Putamen (tissue), 1 donor: ENCODE measurements at places on chromosomes 1 and 21.

DNA sequence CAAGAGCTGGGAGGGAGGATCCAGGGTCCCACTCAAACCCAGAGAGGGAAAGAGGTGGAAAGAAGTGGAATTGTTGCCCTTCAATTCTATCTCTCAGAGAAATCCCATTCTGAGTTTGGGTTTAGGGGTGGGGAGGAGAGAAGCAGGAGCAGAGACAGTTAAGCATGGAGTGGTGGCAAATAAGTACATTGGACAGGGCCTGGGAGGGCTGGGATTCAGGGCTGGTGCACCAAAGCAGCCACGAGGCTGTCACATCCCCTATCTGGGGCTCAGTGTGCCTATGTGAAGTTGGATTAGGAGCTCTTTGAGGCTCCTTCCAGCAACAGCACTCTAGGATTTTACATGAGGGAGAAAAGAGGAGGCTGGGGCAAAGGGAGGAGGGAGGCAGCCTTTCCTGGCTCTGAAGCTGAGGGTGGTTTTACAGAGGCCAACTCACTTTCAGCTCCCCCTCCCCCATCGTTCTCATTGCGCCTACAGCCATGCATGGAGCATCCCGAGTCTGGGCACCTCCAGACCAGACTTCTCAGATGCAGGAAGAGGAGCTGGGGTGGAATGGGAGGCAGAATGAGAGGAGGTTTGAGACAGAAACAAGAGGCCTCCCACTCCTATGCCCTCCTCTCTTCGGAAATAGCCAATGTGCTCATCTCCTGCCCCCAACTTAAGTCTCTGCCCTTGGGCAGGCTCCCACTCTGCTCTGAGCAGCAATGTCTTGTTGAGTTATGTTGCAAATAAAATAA is 3.0 kb upstream of the SYT6 start:
- peak; percentile 41 for DNase-seq

- no peak for DNase-seq
Observed at GRCh38 chr1:54745864-54746263, 18.5 kb downstream of the PARS2 start.

DNA sequence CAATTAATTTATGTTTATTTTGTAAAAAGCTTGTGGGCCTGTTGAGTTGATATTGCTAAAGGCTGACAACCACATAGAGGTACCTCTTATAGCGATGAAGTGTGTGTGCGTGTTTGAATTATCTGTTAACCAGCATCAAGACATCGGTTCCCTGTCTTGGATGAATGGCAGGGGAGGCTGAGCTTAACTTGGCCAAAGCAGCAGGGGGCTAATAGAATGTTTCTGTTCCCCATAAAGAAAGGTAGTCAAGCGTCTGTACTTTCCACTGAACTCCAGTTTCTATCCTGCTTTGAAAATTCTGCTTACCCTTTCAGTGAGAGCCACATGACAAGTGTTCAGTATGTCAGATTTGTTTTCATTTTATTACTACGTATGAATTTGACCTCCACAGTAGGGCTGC is 63.0 kb downstream of the ROR1 start:
- DNase-seq: no peak

- DNase-seq: peak; percentile 71
Observed at GRCh38 chr1:94926126-94926914, 590 bp downstream of the CNN3 start.

DNA sequence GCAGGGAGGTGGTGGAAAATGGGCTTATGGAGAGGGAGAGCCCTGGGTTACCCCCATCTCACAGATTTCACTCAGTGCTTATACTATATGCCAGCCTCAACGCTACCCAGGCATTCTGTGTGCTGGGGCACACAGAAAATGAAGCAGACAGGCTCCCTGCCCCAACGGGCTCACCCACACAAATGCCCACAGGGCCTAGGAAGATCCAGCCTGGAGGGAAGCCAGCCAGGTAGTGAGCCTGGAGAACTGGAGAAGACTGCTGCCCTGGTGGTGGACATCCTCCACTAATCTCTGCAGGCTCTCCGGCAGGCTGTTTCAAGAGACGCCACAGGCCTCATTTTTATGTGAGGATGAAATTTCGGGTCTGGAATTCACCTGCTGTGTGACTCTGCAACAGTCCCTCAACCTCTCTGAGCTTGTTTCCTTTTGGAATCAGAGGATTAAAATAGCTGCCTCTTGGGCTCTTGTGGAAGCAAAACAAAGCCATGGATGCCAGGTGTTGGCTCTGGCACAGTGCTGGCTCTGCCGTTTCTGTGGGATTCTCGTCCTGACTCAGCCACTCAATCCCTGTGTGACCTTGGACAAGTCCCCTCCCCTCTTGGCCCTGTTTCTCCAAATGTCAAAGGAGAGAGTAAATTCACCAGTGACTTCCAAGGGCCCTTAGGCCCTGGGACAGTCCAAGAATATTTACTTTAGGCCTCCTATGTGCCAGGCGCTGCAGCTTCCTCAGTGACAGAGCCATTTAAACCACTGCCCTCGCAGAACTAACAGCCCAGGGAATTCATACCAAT is 3.6 kb downstream of the PAQR7 start:
- no peak for DNase-seq

- DNase-seq: no peak
Observed at GRCh38 chr21:26801498-26801897, 43.7 kb downstream of the ADAMTS1 start.

DNA sequence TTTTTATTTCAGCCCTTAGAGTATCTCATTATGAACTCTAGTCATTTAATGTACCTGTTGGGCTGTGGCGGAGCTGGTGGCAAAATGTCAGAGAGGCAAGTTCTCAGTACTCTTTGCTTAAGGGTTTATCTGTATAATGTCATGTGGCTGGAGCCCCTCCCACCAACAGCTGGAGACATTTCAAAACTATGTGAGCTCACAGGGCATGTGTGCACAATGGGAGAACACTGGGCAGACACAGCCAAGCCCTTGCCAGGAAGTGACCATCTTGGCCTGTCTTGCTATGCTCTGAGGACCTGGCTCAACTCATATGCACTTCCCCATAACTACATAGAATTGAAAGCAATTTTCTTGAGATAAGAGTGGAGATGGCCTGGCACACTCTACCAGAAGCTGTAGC is 296.4 kb downstream of the PTPRU start:
- no peak for DNase-seq

DNA sequence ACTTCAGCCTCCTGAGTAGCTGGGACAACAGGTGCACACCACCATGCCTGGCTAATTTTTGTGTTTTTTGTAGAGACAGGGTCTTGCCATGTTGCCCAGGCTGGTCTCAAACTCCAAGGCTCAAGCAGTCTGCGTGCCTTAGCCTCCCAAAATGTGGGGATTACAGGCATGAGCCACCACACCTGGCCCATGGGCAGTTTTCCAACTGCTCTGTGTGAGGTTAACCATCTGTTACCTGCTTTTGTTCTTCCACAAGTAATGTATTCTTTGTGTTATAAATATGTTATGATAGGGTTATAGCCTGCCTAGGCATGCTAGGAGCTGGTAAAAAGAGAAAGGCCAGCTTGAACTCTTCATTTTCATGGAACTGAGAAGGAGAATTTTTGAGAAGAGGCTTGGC is 30.7 kb downstream of the TUFT1 start:
- DNase-seq: no peak

- no peak for DNase-seq
Observed at GRCh38 chr1:201676197-201676596, 137.3 kb downstream of the NAV1 start.

- no peak for DNase-seq
Observed at GRCh38 chr1:52523376-52523775, 29.5 kb downstream of the TUT4 start.

GRCh38 chr1:33365560-33365997 is 44.7 kb upstream of the A3GALT2 start:
- no peak for DNase-seq

DNA sequence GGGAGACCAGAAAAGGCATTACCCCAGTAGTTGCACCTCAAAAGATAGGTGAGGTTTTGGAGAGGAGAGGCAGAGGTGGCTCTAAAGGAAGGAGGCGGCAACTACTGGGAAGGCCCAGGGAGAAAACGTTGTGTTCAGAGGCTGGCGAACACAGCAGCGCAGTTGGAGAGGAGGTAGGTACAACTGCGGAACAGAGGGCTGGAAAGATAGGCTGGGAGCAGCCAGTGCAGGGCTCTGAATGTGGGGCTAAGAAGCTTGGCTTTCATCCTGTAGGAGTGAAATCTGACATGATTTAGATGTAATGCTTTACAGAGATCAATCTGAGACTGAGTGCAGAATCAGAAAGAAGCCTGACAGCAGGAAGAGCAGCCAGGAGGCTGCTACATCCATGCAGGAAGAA is 13.0 kb downstream of the RIMS3 start:
- peak; percentile 60 for DNase-seq
